ENCODE measurements at places on chromosomes 4 and X.

- peak; percentile 70 for DNase-seq
These were observed 26.3 kb upstream of the ZMAT1 start for GRCh38 chrX:101958139-101958538.

DNA sequence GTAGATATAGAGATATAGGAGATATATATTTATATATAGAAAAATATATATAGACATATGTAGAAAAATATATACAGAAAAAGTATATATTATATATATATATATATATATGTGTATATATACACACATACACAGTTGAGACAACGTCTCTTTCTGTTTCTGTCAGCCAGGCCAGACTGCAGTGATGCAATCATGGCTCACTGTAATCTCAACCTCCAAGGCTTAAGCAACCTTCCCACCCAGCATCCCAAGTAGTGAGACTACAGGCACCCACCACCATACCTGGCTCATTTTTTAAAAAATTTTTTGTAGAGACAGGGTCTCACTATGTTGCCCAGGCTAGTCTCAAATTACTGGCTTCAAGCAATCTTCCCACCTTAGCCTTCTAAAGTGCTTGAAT is 426.3 kb downstream of the GPM6A start:
- peak; percentile 2 for DNase-seq

DNA sequence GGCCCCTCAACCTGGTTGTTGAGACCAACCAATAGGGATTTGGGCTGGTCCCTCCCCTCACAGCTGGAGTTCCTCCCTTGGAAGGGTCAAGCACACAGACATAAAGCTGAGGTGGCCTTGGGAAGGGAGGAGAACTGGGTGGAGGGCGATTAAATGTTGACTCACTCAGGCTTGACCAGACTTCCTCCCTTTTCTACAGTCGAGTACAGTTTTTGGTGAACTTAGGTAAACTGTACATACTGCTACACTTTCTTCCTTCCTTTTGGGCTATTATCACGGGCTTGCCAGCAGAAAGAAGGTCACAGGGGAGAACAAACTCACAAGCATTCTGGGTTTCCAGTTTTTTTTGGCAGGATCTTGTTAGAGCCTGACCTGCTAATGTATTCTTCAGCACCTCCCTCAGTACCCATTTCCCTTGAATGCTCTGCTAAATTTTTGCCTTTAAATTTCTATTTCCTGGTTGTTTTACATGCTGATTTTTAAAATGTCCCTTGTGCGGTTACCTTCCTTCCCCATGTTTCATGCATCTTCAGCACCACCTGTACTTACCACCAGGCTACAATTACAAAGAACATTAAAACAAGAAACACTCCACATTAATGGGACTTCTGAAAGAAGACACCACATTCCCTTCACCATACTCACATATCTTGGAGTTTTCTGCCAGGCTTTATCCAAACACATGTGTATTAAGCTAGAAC is 135.2 kb upstream of the RASGEF1B start:
- DNase-seq, result no peak

- peak; percentile 64 for DNase-seq
These were observed 72.2 kb upstream of the KLF3 start for GRCh38 chr4:38591617-38592337.

DNA sequence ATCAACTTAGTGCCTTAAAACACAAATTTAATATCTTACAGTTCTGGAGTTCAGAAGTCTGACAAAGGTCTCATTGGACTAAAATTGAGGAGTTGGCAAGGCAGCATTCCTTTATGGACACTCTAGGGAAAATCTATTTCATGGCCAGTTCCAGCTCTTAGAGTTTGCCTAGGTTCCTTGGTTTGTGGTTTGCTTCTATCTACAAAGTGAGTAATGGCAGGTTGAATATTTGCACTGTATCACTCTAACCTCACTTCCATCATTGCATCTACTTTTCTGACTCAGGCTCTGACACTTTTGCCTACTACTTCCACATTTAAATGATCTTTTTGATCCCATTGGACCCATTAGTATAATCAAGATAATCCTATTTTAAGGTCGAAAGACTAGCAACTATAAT is 64.7 kb upstream of the PCDH10 start:
- no peak for DNase-seq

- no peak for DNase-seq
These were observed 145.7 kb upstream of the NUDT6 start for GRCh38 chr4:123068081-123068480.

GRCh38 chrX:134679221-134679620 is 20.9 kb upstream of the PLAC1 start:
- peak; percentile 36 for DNase-seq

GRCh38 chr4:3177905-3178304 is 71.1 kb upstream of the MSANTD1 start:
- no peak for DNase-seq

DNA sequence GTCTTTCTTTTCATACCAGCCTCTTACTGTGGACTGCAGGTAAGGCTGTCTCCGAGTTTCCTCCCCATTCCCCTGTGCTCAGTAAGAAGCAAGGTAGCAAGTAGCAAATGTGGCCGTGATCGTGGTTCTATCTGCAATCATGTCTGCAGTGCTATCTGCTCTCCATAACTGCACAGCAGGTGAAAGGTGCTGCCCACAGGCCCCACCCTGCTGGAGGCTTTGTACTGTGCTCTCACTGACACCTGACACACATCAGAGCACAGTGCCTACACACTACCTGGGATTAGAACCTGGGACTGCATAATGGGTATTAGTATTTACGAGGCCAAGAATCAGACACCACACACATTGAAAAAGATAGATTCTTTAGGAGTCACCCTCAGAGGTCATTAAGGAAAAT is 15.3 kb downstream of the PGRMC1 start:
- DNase-seq, result no peak

DNA sequence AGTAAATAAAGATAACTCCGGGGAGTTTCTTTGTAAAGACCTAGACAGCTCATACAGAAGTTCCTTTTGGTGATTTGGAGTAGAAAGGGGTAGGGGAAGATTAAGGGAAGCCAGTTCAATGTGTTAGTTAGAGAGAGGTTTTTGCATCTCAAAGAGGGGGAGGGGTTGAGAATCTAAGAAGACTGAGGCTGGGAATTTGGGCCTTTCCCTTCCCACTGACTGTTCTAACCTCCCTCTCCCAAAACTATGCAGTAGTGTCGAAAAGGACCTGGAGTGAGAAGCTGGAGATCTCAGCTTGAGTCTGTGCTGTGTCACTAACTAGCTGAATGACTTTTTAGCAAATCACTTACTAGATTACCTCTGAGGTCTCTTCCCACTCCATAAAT is 55.7 kb upstream of the CCDC160 start:
- DNase-seq, result no peak

GRCh38 chr4:5827108-5828004 is 65.5 kb downstream of the CRMP1 start:
- no peak for DNase-seq

GRCh38 chrX:39855748-39856129 is 242.0 kb downstream of the BCOR start:
- DNase-seq, result peak; percentile 53

GRCh38 chr4:112514647-112515197 is 1.3 kb downstream of the NEUROG2 start:
- DNase-seq, result no peak

DNA sequence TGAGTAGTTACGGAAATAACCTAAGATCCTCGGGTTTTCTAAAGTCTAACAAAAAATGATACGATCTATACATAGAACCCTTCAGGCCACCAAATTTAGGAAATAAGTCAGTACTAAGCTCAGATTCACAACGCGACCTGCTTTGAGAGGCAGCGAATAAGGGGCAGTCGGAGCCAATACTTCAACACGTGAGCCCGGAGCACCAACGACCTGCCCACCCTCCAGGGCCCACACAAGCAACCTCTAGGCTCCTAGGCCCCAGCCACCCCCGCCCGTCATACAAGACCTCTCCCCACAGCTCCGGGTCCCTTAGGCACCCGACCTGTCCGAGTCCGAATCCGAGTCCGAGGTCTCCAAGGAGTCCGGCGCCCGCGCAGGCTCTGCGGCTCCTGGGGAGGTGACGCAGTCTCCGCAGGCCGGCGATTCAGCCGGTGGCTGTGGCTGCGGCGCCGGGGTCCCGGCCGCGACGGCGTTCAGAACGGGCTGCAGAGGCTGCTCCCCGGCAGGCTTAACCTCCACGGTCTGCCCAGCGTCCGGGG is 580 bp downstream of the NAF1 start:
- peak; percentile 77 for DNase-seq

DNA sequence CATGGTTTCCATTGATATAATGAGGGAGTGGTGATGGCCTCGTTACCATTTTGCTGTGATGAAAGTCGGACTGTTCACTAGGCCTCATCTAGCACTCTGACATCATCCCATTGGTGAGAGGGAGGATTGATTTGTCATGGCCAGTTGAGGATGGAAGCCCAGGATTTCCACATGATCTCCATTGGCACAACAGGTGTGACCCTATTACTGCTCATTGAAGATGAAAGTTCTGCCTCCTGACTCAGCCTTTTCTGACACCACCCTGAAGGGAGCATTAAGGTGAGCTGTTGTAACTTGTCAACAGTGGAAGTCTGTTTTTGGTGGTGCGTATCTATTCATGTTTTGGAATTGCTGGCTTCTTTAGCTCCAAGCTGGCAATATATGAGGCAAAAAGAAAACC is 144.2 kb downstream of the PABPC4L start:
- no peak for DNase-seq

- no peak for DNase-seq
These were observed 61.5 kb upstream of the AP1S2 start for GRCh38 chrX:15915959-15916703.

DNA sequence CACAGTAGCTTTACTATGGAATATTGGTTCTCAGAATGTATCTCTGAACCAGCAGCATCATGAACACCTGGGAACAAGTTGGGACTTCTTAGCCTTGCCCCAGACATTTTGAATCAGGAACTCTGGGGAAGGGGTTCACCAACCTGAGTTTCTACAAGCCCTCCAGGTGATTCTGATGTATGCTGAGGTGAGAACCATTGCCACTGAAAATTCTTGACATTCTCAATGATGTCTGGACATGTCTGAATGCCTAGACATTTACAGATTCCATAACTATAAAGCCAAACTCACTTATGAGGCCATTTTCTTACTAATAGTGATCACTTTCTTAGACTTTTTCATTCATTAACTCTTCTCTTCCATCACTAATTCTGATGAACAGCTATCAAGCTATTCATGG is 389.4 kb upstream of the FTHL17 start:
- no peak for DNase-seq

GRCh38 chr4:71198958-71199357 is 139.9 kb upstream of the SLC4A4 start:
- DNase-seq, result no peak

DNA sequence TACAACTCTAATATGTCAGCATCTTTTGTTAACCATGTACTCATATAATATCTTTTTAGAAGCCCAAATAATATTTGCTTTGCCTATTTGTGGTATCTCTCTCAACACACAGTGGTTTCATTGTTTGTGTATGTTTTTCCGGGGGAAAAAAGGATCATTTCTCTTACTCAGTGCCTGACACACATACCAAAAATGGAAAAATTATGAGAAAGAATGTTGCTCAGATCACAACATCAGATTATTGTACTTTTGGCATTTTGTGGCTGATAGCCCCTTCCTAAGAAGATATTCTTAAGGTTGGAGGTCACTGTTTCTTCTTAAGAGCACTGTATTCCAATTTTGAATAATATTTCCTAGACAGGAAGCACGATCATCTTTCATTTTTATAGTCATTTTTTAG is 93.6 kb downstream of the PDLIM5 start:
- DNase-seq, result peak; percentile 41

- no peak for DNase-seq
These were observed 93.7 kb upstream of the ZNF827 start for GRCh38 chr4:146032234-146032860.

DNA sequence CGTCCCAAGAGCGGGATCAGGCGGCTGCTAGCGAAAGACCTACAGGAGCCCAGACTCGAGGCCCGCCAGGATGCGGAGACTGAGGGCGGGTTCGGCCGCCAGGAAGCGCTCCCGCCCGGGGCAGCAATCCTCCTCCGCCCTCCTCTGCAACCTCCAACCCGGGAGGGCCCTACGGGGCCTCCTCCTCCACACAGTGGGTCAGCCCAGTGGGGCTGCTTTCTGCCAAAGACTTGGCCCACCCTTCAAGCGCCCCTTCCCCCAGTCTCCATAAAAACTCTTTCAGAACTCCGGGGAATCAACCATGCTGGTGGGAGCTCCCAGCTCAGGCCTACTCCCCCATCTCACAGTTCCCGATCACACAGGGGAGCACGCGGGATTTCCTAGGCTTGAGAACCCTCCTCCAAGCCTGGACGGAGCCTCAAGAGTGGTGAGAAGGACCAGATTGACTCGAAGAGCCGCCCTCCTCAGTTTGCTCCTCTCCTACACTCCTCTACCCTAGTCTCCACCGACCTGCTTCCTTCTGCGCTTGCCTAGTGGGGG is 77.5 kb downstream of the RLIM start:
- DNase-seq, result no peak

- DNase-seq, result no peak
These were observed 20.1 kb downstream of the FAT1 start for GRCh38 chr4:186703510-186703909.

DNA sequence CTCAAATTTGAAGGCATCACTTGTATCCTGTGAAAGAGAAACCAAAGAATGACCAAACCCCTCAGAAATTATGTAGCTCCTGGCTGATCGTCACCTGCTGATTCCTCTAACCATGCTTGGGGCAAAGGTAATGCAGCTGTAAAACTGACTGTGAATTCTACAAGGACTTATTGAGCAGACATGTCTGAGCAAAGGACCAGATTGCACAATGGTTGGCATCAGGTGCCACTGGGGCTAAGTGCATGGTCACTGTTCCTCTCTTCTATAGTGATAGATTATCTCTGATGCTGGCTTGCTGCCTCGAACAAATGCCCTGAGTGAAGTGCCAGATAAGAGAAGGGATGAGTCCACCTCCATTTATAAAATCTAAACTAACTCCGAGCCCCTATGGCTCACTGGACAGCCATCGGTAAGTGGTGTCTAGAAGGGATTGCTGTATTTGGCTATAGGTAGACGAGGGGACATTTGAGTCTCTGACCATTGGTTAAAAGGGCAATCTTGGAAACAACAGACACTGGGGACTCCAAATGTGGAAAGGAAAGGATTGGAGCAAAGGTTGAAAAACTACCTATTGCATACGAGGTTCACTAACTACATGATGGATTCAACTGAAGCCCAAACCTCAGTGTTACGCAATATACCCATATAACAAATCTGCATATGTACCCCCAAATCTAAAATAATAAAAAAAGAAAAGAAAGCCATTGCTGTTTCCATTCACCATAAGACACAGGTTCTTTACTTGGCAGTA is 110.7 kb upstream of the IGSF1 start:
- DNase-seq, result no peak

- peak; percentile 46 for DNase-seq
These were observed 600.9 kb upstream of the DIPK2B start for GRCh38 chrX:45801554-45801953.

DNA sequence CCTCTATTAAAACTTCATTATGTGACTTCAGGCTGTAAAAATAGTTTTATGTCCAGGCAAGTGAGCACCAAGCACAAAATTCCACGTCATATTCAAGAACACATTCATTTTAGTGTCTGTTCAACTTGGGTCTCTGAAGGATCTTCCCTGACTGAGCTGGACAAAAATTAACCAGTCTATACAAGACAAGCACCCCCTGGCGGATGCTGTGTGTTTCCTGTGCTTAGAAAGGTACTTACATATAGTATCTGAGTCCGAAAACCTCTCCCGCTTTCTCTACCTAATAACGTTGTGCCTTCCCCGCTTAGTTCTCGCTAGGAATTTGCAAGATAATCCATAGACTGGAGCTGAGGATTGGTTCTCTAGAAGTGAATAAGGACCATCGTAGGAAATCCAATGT is 2214.5 kb upstream of the TENM3 start:
- DNase-seq, result peak; percentile 57

- no peak for DNase-seq
These were observed 113.0 kb downstream of the PCDH7 start for GRCh38 chr4:30833206-30833605.

All from mesenchymal stem cell (in vitro differentiated cells and primary cell).